Left lung (tissue), 14 donors: ENCODE measurements at places on chromosomes 12 and 14. TPM values are rescaled to one million over a fixed set of nuclear protein-coding genes. Genes with fewer than 3 reads are reported as not detected.

DNA sequence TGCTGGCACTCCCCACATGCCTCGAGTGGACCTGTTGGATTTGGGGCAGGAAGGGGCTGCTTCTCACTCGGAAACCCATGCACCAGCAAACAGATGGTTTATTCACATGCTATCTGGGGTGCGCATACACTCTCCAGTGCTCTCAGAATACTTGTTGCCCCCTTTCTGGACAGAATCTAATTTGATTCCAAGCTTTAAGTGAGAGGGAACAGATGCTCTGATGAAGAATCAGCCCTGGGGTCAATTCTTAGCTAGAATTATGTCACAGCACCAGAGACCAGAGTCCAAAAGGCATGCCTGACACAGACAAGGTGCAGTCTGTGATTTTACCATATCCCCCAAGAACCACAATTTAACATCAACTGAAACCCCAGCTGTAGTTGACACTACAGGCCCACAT, 83.8 kb downstream of the SPTB start:
- no peak for DNase-seq

GRCh38 chr12:104163631-104164030, 25.6 kb upstream of the NFYB start:
- DNase-seq = no peak

GRCh38 chr12:55931317-55931779, 386 bp downstream of the DGKA start:
- DNase-seq = no peak

The BHLHE41 gene
- polyA plus RNA-seq = 0.52 TPM

The KIAA0586 gene
- 23.7 TPM for polyA plus RNA-seq
